ENCODE measurements at places on chromosomes 5 and 9. TPM values are rescaled to one million over a fixed set of nuclear protein-coding genes. Genes with fewer than 3 reads are reported as not detected.

The TUSC1 gene
- polyA plus RNA-seq, result 30.5 TPM

The OGN gene
- 0.35 TPM for polyA plus RNA-seq

The TICAM2 gene
- polyA plus RNA-seq, result 0.22 TPM

The BTNL8 gene
- not detected for polyA plus RNA-seq

The SETX gene
- polyA plus RNA-seq, result 9.7 TPM

The GADD45G gene
- 42.6 TPM for polyA plus RNA-seq

The PRRX2 gene
- polyA plus RNA-seq, result 9.5 TPM

The TRIM36 gene
- 4.6 TPM for polyA plus RNA-seq

The THBS4 gene
- polyA plus RNA-seq, result 35.7 TPM

The GPR151 gene
- polyA plus RNA-seq, result not detected

The ST8SIA4 gene
- 0.02 TPM for polyA plus RNA-seq

The C9orf153 gene
- polyA plus RNA-seq, result 0.97 TPM

The PALM2AKAP2 gene
- 71.7 TPM for polyA plus RNA-seq

The TERT gene
- polyA plus RNA-seq, result not detected

The TMEM174 gene
- not detected for polyA plus RNA-seq

The SLC27A6 gene
- polyA plus RNA-seq, result 91.0 TPM

The PCDHB12 gene
- polyA plus RNA-seq, result 2.1 TPM

The SLC6A18 gene
- polyA plus RNA-seq, result not detected

The SMIM33 gene
- polyA plus RNA-seq, result not detected

The AGXT2 gene
- polyA plus RNA-seq, result not detected

The FOXD4 gene
- not detected for polyA plus RNA-seq

The CNTLN gene
- 3.7 TPM for polyA plus RNA-seq

The ERGIC1 gene
- 15.4 TPM for polyA plus RNA-seq

The MAMDC4 gene
- polyA plus RNA-seq, result 17.8 TPM

The TXNDC8 gene
- not detected for polyA plus RNA-seq

The PHF24 gene
- 0.95 TPM for polyA plus RNA-seq

The COL27A1 gene
- polyA plus RNA-seq, result 13.4 TPM

The HAVCR1 gene
- not detected for polyA plus RNA-seq

The IRX2 gene
- polyA plus RNA-seq, result 55.2 TPM

The BNC2 gene
- polyA plus RNA-seq, result 1.5 TPM

The PDGFRB gene
- 5.3 TPM for polyA plus RNA-seq

The CNTNAP3 gene
- 1.1 TPM for polyA plus RNA-seq

The RLN1 gene
- polyA plus RNA-seq, result 1.7 TPM

The C5orf52 gene
- polyA plus RNA-seq, result not detected

The PCA3 gene
- polyA plus RNA-seq, result 0.39 TPM

The PLAA gene
- 36.0 TPM for polyA plus RNA-seq

The CARTPT gene
- not detected for polyA plus RNA-seq

The SCGB3A2 gene
- polyA plus RNA-seq, result 0.37 TPM

The NPDC1 gene
- polyA plus RNA-seq, result 83.5 TPM

The PCDHB14 gene
- polyA plus RNA-seq, result 11.8 TPM

The PLAC8L1 gene
- 1.1 TPM for polyA plus RNA-seq

The GGTA1 gene
- polyA plus RNA-seq, result 1.1 TPM

The ZNF658 gene
- polyA plus RNA-seq, result 2.3 TPM

The RNF183 gene
- 0.49 TPM for polyA plus RNA-seq

The FRMD3 gene
- polyA plus RNA-seq, result 70.7 TPM

The CER1 gene
- polyA plus RNA-seq, result not detected

The MARCOL gene
- not detected for polyA plus RNA-seq

The FCN2 gene
- polyA plus RNA-seq, result not detected

The FGF10 gene
- polyA plus RNA-seq, result 68.6 TPM
